ENCODE measurements at places on chromosomes 4 and X.

- no peak for DNase-seq
Observed at GRCh38 chr4:16154451-16154850, 70.6 kb upstream of the PROM1 start.

- DNase-seq, result no peak
Observed at GRCh38 chr4:79904331-79904730, 168.7 kb downstream of the ANTXR2 start.

GRCh38 chr4:124282301-124282898 lies 430.1 kb downstream of the ANKRD50 start:
- no peak for DNase-seq

DNA sequence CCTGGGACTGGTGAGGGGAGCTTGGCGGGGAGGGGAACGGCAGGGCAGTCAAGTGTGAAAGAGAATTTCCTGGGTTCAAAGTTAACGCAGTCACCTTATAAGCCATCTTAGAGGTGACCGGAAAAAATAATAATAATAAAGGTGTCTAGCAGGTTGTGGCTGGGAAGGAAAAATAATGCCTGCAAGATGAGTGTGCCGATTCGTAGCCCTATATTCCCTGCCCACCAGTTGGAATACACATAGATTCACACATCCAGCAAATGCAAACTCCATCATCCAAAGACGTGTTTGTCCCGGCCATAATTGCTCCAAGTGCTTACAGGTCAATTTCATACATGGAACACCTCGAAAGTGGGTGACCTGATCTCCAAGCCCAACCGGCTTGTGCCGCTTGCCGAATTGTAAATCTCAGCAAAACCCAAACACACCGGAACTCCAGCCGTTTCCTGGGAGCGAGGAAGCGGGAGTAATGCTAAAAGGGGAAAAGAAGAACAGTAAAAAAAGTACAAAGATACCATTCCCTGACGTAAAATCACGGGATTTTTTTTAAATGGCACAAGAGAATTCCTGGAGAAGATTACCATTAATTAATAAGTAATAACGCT lies 1.3 kb upstream of the FAT1 start:
- DNase-seq, result peak; percentile 38

DNA sequence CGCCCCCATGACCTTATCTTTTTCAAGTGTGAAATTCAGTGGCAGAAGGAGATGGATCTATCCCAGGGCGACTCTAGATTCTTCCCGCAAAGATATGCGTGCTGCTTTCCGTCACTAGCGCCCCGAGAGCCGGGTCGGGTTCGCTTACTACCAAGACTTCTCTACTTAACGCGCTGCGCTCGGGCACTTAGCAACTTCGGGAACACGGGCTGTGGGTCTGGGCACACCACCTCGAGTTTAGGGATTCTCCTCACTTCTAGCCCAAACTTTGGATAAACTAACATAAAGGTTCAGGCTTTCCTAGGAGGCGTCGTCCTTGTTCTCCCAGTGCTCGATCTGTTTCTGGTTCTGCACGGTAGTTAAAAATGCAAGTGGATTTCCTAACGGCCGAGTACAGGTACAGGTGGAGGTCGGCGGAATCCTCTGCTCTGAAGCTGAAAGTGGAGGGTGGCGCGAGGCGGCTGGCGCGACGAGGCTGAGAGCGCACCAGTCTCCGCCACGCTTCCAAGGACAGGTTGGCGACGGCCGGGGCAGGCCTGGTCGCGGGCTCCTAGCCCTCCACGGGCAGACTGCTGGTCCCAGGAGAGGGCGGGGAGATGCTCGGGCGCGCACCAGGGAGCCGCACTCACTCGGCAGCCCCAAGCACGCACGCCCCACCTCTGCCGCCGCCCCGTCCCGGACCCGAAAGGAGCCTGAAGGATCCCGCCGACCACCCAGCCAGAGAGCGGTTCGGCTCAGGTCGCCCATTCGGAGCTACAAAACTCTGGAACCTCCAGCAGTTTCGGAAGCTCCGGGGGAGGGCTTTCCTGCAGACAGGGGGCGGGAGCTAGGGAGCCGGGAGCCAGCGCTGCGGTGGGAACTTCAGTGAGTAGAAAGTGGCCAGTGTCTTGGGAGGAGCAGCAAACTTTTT lies 100.8 kb upstream of the TENM3 start:
- DNase-seq, result peak; percentile 57

DNA sequence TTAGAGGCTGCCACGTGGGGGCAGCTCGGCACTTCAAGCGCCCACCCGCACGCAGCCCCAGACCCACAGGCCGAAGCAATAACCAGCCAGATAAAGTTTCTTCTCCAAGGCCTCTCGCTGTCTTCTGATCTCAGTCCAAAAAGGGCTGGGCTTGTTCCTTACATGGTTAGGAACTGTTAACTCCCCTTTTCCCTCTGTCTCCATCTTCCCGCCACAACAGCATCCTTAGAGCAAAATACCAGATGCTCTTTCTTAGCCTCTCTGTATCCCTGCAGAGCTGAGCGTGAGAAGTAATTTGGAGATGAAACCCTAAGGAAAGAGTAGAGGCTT lies 23.4 kb upstream of the KIAA1210 start:
- no peak for DNase-seq

GRCh38 chr4:128298852-128299251 lies 11.2 kb upstream of the PGRMC2 start:
- no peak for DNase-seq

DNA sequence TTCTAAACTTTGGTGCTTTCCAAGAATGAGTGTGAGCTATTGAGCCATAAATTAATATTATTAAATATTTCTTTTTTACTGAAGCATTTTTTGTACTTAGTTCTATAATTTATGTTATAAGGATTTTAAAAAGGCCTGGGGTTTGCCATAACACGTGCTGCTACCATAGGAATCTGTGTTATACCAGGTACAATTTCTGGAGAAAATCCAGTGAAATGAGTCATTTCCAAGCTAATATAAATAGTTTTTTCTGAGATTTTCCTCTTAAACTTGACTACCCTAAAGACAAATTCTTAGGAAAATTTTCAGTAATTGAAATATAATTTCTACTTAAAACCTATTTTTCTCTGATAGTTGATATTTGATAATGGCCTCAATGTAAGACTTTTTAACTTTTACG lies 130.8 kb downstream of the TLL1 start:
- DNase-seq, result no peak

GRCh38 chr4:150680651-150681050 lies 98.7 kb downstream of the MAB21L2 start:
- no peak for DNase-seq

DNA sequence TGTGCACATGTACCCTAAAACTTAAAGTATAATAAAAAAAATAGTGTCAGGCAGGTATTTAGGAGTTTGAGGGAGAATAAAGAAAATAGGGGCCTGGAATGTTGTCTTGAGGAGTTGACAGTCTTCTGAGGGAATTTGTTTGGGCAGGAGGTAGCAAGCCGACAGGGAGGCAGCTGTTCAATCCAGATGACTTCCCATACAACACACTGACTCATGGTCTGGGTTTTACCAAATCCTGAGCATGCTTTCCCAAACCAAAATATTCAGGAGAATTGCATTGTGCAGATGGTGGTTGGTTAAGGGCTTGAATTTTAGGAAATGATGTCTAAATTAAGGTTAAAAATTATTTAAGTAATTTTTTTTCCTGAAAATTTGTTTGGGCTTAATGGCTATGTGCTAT lies 430.0 kb downstream of the INPP4B start:
- peak; percentile 66 for DNase-seq

DNA sequence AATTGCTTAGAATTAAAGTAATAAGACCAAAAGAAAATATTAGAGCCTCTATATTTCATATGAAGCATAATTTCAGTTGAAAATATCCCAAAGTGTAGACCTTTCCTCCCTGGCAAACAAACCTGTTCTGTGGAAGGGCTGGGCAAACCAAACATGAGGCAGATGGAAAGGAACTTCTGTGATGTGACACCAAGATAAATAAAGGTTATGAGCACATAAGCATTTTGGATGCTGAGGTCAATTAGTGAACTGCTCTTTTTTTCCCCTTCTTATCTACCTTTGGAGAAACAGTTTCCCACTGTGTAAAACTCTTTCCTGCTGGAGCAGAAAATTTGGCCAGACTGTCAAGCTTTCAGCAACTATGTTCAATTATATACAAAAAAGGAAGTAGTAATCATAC lies 109.6 kb upstream of the STIM2 start:
- DNase-seq, result no peak

GRCh38 chr4:69497886-69498395 lies 2.2 kb upstream of the UGT2B4 start:
- peak; percentile 23 for DNase-seq

- DNase-seq, result no peak
Observed at GRCh38 chr4:70564033-70564432, 28.0 kb upstream of the AMBN start.

DNA sequence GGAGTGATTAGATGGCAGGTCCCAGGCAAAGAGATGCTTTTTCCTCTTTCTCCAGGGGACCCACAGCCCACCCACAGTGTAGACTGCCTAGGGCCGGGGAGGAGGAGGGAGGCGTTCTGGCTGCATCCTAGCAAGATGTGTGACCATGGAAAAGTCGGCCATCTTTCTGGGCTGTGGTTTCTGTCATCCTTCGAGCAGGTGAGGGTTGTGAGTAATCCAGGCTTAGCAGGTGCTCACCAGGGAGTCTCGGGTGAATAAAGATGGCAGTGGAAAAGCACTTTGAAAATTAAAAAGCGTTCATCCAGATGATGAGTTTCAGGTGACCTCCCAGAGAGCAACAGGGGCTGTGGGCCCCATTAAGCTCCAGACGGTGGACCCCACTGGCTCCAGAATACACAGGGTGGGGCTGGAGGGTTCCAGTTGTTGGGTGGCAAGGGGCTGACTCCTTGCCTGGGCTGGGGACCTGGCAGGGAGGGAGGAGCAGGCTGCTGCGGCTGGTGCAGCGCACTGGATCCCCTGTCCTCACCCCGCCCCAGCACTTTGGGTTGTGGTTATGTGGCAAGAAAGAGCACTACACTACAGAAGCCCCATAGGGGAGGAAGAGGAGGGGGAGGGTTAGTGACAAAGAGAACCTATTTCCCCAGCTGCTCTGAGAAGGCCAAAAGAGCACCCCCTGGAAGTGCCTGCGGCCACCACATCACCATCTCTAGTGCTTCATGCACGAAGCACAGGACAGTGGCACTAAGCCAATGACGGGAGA lies 23.7 kb downstream of the ELF4 start:
- no peak for DNase-seq

DNA sequence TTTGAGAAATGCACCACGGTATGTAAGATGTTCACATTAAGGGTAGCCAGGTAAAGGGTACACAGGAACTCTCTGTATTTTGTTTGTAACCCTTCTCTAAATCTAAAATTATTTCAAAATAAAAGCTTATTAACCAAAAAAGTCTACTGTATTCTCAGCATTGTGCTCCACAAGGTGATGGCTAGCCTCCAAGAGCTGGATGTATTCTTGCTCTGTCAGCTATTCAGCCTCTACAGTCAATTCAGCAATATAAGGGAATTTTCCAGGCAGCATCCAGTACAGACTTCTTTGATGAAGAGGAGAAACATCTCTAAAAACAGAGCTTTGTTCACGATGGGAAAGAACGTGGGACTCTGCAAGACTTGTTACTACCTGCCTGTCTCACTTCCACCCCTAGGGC lies 63.5 kb upstream of the MAOA start:
- no peak for DNase-seq

- no peak for DNase-seq
Observed at GRCh38 chr4:172393220-172393619, 580.0 kb downstream of the GALNTL6 start.

- DNase-seq, result no peak
Observed at GRCh38 chrX:147733369-147733768, 178.3 kb upstream of the FMR1 start.

DNA sequence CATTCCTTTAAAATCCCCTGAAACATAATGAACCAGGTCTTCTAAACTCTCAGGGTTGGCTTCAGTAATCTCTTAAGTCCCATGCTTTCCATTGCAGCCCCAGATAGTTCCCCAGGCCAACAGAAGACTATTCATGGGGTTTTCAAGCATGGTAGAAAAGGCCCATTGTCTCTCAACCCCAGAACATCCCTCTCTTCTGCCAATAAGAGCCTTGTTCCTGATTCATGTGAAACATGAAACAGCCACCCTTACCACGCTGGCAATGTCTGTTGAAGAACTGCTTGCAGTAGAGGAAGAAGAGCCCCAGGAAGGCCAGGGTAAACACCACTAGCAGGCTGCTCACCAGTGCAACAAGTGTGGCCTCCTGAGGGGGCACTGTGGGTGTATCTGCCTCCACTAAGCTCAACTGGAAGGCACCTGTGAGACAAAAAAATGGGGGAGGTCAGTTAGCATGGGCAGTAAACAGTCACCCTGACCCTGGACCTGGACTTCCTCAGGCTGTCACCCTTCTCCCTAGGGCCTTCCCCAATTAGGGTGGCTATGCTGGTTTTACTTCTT lies 36.4 kb downstream of the EDA2R start:
- DNase-seq, result no peak

DNA sequence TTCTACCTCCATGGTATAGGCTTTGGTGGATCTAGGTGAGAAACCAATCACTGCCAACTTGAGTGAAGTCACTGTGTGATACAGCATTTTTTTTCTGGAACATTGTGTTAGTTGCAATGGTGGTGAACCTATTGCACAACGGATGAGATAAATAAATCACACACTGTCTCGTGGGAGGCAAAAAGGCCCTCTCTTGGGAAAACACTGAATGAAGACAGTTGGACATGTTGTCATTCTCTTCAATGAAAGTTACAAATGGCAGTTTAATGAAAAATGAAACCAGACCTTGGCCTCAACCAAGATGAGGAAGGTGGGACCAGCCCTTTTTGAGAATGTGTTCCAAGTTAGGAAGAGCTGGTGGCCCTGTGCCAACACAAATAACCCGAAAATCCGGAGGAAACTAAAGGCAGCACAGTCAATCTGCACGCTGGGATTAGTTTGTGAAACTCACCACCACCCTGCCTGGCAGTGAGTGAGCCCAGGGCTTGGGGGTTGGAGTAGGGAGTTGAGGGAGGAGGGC lies 5.4 kb upstream of the ADGRG2 start:
- peak; percentile 23 for DNase-seq

DNA sequence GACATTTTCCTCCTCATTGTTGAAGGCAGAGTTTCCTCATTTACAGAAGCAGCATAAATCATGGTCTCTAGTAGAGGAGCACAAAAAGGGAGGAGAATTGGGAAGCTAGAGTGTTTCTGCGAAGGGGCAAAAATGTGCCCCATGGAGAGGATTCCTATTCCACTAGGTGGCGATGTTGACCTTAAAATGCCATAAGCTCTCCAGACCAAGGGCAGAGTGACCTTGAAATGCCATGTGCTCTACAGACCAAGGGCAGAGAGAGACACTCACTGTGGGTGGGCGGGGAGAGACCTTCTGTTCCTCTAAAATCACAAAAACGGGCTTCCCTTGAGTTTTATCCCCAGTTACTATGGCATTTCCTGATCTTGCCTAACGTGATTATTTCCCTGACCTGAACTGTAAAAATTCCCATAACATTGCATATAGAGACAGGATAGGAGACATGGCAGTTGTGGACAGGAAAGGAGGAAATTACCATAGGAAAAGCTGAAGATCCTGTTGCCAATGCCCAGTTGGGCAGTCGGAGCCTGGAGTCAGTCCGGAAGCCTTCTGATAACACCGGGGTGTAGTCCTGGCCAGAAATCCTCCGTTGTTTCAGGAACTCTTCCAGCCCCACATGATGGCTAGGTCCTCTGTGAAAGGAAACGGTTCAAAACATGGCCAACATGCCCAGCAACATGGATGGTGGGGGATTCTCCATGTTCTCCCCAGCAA lies 567.7 kb downstream of the MAGEB5 start:
- peak; percentile 13 for DNase-seq

All from fibroblast of skin of right quadriceps (primary cell).